ENCODE measurements at places on chromosomes 5 and 9.

DNA sequence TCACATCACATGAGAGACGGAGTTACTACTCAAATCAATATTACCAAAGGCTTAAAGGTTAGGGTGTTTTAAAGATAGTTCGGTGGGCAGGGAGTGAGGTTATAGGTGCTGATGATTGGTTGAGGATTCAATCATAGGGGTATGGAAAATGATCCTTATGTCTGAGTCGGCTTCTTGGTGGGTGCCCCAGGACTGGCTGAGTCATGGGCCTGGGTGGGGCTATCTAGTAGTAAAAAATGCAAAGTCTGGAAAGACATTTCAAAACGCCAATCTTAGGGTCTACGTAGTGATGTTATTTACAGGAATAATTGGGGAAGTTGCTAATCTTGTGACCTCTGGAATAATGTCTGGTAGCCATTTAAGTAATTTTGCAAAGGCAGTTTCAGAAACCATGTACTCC lies 15.2 kb upstream of the SPIN1 start:
- no peak for DNase-seq

DNA sequence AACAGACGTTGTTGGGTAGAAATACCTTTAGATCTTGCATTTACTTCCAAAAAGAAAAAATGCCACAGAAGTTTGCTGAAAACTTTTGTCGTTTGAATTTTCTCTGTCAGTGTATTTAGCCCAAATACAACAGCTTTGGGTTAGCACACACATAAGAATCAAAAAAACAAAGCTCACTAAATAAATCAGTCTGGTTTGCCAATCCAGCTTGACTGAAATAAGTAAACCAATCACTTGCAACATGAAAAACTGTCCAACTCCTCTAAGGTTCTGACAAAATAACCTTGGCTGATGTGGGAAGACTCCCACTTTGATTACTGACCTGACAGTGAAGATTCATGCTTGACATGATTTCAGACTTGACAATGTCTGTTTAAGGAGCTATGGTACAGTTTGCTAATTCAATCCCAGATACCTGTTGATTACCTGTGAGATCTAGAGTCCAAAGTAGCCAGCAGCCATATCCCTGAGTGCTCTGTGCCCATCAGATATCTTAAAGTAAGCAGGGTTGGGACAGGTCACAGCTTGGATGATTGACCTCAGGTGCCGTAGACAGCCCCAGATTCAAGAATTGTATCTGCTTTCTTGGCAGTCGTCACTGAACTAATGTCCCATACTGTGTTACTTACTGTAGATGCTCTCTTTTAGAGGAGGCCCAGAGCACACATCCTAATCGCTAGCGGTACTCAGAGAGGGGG lies 727 bp downstream of the IGIP start:
- no peak for DNase-seq

DNA sequence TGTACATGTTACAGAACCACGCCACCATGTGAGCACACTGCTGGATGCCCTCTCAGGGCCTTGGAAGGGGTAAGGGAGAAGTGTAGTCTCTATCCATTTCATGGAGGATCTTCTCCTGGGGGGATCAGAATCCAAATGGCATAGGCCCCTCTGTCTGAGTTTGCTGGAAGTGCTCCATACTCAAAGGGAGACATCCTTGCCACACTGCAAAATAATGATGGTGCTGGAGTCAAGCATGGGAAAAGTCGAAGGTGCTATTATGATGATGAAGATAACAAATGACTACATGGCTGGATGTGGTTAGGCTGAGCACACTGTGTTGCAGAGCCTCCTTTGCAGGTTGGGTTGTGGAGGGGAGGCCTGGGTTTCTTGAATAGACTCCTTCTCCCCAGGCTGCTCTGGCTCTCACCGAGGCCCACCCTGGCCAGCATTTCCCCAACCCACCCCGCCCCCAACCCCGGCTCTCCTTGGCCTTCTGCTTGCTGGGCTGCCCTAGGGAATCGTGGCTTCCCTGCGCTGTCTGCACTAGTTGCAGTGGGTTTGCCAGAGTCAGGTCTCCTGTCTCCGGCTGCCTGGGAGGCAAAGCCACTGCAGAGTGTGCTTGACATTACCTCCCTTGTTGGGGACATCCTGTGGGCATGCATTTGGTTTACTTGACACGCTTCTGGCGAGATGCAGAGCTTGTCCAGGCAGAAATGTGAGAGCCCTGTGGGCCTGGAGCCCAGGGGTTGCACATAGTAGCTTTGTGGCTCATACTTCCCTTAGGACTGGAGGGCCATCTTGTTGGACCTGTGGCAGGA lies 3.0 kb downstream of the MVB12B start:
- no peak for DNase-seq

DNA sequence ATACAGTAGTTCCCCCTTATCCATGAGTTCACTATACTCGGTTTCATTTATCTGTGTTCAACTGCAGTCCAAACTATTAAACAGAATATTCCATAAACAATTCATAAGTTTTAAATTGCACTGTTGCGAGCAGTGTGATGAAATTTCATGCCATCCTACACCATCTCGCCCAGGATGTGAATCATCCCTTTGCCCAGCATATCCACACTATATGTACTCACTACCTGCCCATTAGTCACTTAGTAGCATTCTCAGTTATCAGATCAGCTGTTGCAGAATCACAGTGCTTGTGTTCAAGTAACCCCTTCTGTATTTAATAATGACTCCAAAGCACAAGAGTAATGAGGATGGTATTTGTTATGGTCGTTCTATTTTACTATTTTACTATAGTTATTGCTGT lies 51.5 kb downstream of the SHOC1 start:
- DNase-seq: no peak

DNA sequence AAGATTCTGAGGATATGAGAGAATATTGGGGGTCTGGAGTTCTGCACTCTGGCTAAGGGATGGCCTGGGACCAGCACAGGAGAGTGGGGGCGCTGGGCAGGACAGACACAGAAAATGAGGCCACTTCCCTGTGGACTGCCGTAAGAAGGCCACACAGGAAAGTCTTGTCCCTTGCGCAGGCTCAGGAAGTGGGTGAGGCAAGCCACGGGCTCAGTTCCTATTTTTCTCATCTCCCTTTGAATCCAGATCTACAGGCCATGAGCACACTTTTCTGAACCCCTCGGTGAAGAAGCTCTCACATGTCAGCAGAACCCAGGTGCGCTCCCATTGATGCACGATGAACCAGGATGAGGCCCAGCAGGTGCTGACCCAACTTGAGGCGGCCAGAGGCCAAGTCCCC lies 207.4 kb downstream of the AGTPBP1 start:
- DNase-seq: no peak

- DNase-seq: no peak
Observed at GRCh38 chr5:40549616-40550015, 130.1 kb upstream of the PTGER4 start.

GRCh38 chr5:75053304-75054133 lies 1.2 kb upstream of the GCNT4 start:
- DNase-seq: peak; percentile 52

GRCh38 chr5:44847206-44847852 lies 38.6 kb downstream of the MRPS30 start:
- DNase-seq: no peak

- DNase-seq: no peak
Observed at GRCh38 chr9:72274916-72275315, 90.1 kb downstream of the ZFAND5 start.

- DNase-seq: no peak
Observed at GRCh38 chr5:22683050-22683449, 170.1 kb downstream of the CDH12 start.
